Mammary epithelial cell (primary cell): ENCODE measurements at places on chromosomes 11 and 22. TPM values are rescaled to one million over a fixed set of nuclear protein-coding genes. Genes with fewer than 3 reads are reported as not detected.

- DNase-seq = no peak
Measured at GRCh38 chr11:75558939-75559843, 2.9 kb upstream of the SERPINH1 start.

DNA sequence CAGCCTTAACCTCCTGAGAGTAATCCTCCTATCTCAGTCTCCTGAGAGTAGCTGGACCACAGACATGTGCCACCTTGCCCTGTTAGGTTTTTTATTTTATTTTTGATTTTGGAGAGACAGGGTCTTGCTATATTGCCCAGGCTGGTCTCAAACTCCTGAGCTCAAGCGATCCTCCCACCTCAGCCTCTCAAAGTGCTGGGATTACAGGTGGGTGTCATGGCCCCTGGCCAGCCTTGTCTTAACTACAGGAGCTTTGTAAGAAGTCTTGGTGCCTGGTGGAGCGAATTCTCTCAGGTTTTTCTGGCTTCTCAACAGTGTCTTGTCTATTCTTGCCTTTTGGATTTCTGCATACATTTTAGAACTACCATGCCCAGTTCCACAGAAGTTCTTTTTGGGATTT, 546.4 kb downstream of the TBC1D22A start:
- no peak for DNase-seq

- no peak for DNase-seq
Measured at GRCh38 chr22:48794906-48795305, 1032.8 kb downstream of the BRD1 start.

Gene RASSF10
- 6.0 TPM for total RNA-seq

GRCh38 chr22:50148991-50149721, 21.4 kb upstream of the PANX2 start:
- DNase-seq = peak; percentile 98

Gene OR6T1
- not detected in 2 replicates for total RNA-seq

GRCh38 chr11:73384531-73384871, 8.3 kb downstream of the RELT start:
- no peak for DNase-seq

DNA sequence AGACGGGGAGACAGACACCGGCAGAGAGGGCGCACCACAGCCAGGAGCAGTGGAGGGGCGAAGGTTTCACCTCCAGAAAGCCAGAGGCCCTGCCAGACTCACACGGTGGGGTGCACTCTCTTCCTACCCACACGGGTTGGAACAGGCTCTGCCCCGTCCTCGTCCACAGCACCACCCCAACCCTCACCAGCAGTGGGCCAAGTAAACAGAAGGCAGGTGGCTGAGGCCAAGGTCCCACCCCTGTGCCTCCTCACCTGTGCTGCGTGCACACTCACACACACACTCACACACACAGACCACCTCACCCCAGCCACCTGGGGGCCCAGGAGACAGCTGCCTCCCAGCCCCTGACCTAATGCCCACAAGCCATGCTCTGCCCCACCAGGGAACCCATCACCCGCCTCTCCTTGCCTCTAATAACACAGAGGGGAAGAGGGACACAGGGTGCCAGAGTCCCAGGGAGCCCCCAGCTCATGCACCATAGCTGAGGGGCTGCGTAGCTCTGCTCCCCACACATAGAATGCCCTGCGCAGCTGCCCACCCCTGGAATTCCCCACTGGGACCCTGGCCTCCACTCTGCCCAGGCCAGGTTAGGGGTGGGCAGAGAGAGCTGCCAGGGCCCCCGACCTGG, 3.1 kb downstream of the CYB5R3 start:
- DNase-seq = no peak

Gene CRYBB3
- total RNA-seq = not detected in 2 replicates

Gene KRTAP5-8
- not detected in 2 replicates for total RNA-seq

DNA sequence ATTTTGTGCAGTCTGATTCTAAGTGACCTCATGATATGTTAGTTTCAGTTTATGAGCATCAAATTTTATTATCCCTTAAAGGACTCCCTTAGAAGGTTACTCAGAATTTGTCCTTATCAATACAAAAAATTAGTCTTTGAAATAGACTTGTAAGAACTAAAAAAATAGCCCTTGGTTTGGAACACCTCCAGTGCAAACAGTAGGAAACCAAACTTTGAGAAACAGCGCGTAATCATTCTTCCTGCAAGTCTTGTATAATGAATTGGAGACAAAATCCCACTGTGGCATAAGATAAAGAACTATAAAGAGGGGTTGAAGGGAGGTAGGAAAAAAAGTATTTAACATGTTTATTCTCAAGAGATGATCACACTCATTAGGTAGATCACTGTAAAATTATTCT, 10.8 kb upstream of the MSANTD4 start:
- no peak for DNase-seq

GRCh38 chr11:72832301-72833082, 18.3 kb downstream of the ATG16L2 start:
- DNase-seq = no peak

Gene WNT7B
- total RNA-seq = 0.50 TPM

DNA sequence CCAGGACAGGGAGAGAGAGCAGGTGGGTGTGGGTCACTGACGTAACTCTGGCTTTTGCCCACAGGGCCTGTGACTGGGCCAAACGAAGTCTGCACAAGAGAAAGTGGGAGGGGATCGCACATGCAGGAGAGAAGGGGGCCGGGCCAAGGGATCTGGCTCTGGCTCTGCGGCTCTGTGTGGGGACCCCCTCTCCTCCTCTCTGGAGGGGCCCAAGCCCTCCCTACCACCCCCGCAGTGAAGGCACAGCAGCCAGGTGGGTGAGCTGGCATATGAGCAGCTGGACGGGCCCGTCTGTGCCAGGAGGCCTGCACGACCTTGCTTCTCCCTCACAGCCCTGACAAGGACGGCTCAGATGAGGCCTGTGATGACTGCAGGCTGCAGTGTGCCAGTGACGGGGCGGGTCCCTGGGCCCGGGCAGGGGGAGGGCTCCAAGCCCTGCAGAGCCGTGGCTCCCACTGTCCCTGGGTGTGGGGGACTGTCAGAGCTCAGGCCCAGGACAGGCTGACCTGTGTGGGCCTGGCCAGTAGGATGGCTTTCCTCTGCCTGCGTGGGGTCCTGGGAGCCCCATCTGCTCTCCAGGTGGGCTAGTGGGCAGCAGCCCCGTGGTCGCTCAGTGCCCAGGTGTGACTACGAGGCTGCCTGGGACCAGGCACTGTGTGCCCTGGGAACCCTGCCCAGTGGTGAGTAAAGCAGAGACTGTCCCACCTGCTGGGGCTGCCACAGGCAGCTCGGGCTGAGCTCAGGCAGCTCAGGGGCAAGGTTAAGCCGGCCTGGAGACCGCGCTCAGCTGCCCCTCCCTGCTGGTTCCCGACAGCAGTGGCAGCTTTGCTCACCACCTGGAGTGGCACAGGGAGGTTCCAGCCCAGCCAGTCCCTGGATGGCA, 22.2 kb downstream of the MRGPRG start:
- DNase-seq = no peak

DNA sequence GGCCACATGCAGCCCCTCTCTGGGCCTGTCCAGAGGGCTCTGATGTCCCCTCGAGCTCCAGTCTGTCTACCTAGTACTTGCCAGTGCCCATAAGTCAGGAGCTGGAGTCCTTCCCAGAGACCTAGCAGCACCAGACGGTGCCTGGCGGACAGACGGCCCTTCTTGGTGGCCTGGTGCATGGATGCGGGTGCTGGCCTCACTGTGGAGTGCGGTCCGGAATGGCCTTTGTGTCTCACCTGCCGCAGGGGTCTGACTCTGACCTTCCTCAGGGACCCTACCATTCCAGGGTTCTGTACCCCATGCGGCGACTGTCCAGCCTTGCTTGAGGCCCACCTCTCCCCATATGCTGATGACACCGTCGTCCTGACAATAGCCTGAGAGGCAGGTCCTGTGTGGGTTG, 29.4 kb upstream of the SMIM38 start:
- DNase-seq = no peak

Gene SLC5A4
- not detected for total RNA-seq

DNA sequence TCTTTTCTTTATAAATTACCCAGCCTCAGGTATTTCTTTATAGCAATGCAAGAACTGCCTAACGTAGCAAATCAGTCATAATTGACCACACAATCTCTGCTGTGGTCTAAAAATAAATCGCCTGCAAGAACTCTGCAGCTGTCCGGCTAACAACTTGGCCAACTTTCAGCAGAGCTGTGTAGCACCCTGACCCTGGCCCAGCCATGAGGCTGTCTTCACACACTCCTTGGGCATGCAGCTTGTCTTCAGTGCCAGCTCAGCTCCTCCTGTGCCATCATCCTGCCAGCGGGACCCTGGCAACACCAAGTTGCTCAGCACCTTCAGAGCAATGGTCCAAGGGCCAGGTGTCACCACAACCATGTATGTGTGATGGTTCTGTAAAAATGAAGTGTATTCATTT, 355.6 kb downstream of the OPCML start:
- DNase-seq = no peak

GRCh38 chr11:12979928-12980689, 29.0 kb upstream of the RASSF10 start:
- no peak for DNase-seq

- DNase-seq = peak; percentile 83
Measured at GRCh38 chr11:112121981-112122615, 35.4 kb downstream of the SDHD start.

Gene CARNS1
- total RNA-seq = 0.12 TPM in 1 of 2 replicates, not detected in the other

Gene CAPRIN1
- 164 and 217 TPM in 2 replicates for total RNA-seq

DNA sequence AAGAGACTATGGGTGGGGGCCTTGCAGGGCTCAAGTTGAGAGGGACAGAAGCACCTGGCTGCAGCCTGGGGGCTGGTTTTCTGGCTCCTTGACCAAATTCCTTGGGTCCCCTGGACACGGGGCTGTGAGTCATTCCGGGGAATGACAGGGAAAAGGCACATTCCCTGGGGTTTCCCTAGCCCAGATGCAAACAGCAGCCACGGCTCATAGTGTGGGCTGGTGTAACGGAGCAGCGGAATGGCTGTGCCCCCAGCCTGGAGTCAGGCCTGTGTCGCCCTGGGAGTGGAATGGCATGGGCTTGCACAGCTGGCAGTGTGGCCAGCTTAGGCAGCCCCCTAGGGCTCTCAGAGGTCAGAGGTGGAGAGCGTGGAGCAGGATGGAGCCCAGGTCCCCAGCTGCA, 77.6 kb upstream of the KCNQ1OT1 start:
- peak; percentile 21 for DNase-seq

DNA sequence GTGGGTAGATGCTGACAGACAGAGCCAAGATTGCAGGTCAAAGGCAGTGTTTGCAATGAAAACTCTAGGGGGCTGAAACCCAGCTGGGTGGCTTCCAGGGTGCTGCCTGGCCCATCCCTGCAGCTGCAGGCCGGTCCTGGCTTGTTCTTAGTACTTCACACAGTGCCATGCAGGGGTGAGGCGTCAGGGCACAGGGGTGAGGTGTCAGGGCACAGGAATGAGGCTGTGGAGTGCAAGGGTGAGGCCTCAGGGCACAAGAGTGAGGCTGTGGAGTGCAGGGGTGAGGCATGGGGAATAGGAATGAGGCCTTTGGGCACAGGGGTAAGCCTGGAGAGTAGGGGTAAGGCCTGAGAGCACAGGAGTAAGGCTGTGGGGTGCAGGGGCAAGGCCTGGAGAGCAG, 337.6 kb downstream of the TBC1D22A start:
- no peak for DNase-seq

Gene KBTBD4
- total RNA-seq = 6.3 and 12.2 TPM in 2 replicates

GRCh38 chr11:23903044-23903704, 593.7 kb upstream of the LUZP2 start:
- DNase-seq = peak; percentile 75

Gene LBHD1
- 5.3 TPM for total RNA-seq

GRCh38 chr11:100671471-100671870, 15.6 kb upstream of the ARHGAP42 start:
- no peak for DNase-seq

Gene NNMT
- total RNA-seq = 131 and 169 TPM in 2 replicates

DNA sequence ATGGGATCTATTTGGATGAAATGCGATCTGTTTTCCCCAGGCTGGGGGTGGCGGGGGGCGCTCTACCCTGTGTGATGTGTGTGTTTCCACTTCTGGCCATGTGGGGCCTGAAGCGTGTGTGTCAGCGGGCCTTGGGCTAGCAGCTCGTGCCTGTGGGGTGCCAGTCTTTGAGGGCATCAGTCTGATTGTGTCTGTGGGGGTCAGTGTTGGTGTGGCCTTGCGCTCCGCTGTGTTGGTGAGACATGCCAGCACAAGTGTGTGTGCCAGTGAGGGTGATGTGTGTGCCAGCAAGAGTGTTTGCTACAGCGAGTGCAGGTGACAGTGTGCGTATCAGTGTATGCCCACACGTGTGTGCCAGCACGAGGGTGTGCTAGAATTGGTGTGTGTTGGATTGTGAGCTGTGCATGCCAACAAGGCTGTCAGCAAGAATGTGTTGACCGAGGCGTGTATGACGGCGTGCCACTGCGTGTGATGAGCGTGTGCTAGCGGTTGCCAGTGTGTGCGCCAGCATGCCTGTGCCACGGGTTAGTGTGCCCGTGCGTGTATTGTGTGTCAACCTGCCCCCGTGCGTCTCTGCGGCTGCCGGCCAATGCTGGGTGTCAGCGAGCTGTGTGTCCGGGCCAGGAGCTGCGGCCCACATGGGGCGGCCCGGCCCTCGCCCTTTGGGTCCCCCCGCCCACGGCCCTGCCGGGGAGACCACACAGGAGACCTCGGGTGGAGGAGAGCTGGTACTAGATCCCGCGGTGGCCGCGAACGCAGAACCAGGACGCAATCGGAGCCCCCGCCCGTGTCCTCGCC, 519 bp downstream of the ARRB1 start:
- DNase-seq = no peak

DNA sequence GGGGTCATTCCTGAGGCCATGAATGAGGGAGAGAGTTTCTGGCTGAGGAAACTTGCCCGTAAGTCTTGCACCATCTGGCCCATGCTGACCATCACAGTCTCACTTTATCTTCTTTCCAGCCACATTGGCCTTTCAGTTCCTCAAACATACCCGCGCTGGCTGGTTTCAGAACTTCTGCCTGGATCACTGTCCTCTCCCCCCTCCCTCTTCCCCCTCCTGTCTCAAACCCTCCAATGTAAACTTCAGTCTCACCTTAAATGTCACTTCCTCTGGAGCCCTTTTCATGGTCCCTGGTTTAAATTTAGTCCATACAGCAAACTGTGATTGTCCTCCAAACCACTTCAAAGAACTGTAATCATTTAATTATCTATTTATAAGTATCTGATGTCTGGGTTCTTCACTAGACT, 3.7 kb upstream of the TMEM109 start:
- no peak for DNase-seq

- DNase-seq = no peak
Measured at GRCh38 chr22:28934026-28934425, 50.7 kb downstream of the ZNRF3 start.

- no peak for DNase-seq
Measured at GRCh38 chr11:14334893-14335292, 24.1 kb downstream of the RRAS2 start.

GRCh38 chr11:124277207-124277606, 21.0 kb downstream of the OR8G5 start:
- no peak for DNase-seq

GRCh38 chr22:29116397-29117123, 43.7 kb downstream of the KREMEN1 start:
- DNase-seq = no peak

DNA sequence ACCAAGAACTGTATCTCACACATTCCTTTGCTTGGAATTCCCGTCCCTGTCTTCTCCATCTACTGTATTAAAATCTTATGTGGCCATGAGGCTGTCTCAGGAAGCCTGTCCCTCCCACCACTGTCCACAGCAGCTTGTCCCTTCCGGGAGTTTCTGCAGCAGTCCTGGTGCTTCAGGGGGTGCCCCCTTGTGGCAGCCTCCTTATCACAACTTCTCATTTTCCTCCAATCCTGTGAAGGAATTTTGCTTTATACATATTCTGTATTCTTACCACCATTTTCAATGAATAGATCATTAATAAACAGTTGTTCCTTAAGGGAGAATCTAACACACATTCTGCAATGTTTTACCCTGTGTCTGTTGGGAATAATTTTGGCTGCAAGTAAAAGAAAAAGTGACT, 220.4 kb upstream of the RAG2 start:
- DNase-seq = no peak

Gene NUMA1
- 126 and 131 TPM in 2 replicates for total RNA-seq
